Hematopoietic multipotent progenitor cell treated with erythropoietin and hydrocortisone succinate and interleukin-3 and kit ligand, for 8 days (in vitro differentiated cells): ENCODE measurements at places on chromosomes 16 and 17.

GRCh38 chr17:4796552-4796920 lies 572 bp downstream of the PSMB6 start:
- peak; percentile 50 for DNase-seq

- DNase-seq = no peak
These were observed 11.7 kb downstream of the CANT1 start for GRCh38 chr17:78997881-78998280.

DNA sequence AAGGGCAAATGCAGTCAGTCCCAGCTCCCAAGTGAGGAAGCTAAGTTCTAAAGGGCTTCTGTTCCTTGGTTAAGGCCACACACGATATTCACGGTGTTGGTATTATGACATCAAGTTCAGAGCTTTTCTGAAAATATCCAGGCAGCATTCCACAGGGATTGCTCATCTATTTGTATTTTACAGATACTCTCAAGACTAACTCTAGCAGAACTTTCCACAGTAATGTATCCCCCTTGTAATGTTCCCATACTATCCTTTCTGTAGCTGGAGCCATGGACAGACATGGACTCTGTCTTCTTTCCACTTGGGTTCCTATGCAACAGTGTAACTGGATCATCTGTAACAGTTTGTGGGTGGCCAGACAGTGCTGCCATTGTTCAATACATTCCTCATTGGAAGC lies 13.5 kb downstream of the SDR42E1 start:
- DNase-seq = no peak

- no peak for DNase-seq
These were observed 42.3 kb upstream of the BCAR1 start for GRCh38 chr16:75293772-75294171.

DNA sequence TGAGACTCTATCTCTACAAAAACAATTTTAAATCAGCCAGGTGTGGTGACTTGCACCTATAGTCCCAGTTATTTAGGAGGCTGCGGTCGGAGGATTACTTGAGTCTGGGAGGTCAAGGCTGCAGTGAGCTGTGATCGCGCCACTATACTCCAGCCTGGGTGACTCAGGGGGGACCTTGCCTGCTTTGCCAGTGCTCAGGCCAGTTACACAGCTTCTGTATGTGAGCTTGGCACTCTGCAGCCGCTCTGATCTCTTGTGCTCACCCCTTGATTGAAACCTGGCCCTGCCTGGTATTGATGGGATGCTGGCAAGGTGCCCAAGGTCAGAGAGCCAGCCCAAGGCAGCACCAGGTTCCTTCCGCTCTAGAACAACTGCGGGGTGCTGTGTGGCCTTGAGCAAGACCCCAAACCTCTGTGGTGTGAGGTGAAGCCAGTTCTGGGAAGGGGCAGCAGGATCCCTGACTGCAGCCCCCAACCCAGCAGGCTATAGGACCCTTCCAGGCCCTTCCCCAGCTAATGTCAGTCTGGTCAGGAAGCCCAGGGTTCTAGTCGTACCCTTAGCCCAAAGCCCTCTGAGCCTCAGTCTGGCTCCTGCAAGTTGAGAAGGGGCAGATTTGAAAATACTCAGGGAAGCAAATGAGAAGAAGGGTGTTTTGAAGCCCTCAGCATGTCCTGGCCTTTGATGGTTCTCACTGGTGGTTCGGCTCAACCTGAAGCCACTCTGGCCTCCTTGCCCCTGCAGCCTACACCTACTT lies 18.9 kb downstream of the MMP15 start:
- no peak for DNase-seq

GRCh38 chr17:63976702-63977101 lies 4.0 kb upstream of the SCN4A start:
- peak; percentile 37 for DNase-seq
